GM03348 (cell line): ENCODE measurements at places on chromosomes 16 and 17.

GRCh38 chr16:52540910-52541309 lies 6.0 kb downstream of the TOX3 start:
- no peak for DNase-seq

DNA sequence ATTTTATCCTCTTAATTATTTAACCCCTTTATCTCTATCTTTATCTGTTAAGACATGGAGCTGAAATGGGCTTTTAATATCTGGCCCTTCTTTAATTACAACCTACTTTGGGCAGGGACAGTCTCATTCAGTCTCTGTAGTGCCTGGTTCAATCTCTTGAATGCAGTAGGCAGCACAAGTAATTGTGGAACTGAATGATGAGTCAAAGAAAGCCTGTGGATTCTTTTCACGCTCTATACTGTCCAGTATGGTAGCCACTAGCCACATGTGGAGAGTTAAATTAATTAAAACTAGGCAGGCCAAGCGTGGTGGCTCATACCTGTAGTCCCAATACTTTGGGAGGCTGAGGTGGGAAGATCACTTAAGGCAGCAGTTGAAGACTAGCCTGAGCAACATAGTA lies 9.3 kb downstream of the BPTF start:
- DNase-seq, result no peak

- DNase-seq, result no peak
These were observed 144.4 kb downstream of the CCT6B start for GRCh38 chr17:34816848-34817247.

- DNase-seq, result no peak
These were observed 181.3 kb downstream of the CDH13 start for GRCh38 chr16:82808036-82808435.

GRCh38 chr16:87361916-87362619 lies 21.5 kb downstream of the FBXO31 start:
- no peak for DNase-seq
